Stimulated activated CD4-positive, alpha-beta T cell treated with anti-CD3 and anti-CD28 coated beads, Interleukin-2, amount 100 ng/mL, for 4 hours (primary cell): ENCODE measurements at places on chromosomes 12 and 14.

DNA sequence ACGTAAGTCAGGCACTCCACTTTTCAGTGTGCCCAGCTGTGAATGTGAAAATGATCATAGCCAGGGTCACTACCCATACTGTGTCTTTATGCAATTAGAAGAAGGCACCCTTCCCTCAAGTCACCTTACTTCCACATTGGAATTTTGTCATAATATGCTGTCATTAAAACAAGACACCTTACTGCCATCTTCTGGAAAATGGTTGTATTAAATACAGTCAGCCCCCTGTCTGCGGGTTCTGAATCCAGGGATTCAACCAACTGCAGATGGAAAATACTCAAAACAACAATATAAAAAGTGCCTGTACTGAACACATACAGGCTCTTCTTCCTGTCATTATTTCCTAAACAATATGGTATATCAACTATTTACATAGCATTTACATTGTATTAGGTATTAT is 70.2 kb upstream of the TBX5 start:
- no peak for DNase-seq

DNA sequence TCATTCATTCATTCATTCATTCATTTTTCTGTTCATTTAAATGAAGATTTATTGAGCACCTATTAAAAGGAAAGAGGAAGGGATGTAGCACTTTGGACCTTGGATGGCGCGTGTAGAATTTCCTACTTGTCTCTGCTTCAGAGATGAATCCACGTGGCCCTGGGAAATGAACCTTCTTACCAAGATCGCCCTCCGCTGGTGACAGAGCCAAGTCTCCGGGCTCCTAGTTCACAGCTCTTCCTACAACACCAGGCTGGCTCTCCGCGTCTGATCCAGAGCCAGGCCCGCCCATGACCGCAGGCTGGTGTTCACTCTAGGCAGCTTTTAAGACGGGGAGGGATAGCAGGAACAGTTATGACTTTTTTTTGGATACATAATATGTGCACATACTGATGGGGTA is 70.9 kb upstream of the PIWIL1 start:
- DNase-seq, result no peak

DNA sequence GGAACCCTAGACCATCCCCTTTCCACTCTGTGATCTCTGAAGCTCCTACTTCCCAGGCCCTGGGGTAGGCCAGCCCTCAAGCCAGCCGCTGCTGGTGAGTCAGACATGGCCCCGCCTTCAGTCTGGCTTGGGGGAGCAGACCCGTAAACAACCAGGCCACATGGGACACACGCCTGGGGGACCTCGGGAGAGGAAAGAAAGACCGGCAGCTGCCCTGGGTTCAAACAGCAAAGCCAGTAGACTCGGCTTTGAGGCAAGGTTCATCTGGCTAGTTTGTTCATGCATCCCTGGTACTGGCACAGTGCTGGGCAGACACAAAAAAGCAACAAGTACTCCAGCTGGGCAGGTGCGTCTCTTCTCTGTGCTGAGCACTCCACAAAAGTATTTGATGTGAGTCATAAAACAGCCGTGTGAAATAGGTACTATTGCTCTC is 101.9 kb downstream of the SETD3 start:
- DNase-seq, result no peak

DNA sequence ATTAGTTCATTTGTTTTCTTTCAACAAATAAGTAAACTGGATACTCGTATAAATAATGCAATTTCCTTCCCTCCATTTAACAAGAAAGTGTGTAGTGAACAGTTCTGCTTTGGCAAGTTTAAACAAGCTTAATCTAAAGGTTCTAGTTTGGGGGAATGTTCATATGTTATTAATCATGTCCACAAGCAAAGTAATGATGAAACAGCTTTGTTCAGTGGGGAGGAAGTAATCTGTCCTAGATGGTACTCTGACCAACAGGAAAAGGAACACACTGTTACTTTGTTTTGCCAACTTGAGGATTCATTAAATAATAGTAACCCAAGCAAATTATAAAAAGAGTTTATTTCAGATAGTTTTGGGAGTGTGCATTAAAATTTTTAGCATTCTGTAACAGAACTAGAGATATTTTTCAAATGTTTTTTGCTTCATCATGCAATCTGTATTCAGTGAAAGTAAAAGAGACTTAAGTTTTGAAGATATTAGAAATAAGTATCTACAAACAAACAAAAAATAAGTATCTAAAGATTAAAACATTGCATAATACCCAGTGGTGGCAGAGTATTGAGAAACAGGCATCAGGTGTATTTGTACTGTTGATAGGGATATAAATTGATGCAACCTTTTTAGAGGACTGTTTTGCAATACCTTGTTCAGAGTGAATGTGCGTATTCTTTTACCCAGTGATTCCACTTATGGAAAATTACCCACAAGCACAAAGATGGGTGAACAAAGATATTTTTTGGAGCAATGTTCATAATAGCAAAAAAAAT is 61.1 kb downstream of the RAB35 start:
- no peak for DNase-seq
